ENCODE measurements at places on chromosomes 16 and 17.
A peak's percentile ranks its signal among the peaks of the same experiment; 100 is the strongest.

- no peak for DNase-seq
These were observed 28.4 kb downstream of the DNAH2 start for GRCh38 chr17:7745748-7746470.

GRCh38 chr17:68955181-68955841 is at the start of gene ABCA8:
Gene ABCA8 (minus strand): TSS chr17:68955392. CDS start chr17:68942034, 13,358 bp downstream.
- no peak for DNase-seq

DNA sequence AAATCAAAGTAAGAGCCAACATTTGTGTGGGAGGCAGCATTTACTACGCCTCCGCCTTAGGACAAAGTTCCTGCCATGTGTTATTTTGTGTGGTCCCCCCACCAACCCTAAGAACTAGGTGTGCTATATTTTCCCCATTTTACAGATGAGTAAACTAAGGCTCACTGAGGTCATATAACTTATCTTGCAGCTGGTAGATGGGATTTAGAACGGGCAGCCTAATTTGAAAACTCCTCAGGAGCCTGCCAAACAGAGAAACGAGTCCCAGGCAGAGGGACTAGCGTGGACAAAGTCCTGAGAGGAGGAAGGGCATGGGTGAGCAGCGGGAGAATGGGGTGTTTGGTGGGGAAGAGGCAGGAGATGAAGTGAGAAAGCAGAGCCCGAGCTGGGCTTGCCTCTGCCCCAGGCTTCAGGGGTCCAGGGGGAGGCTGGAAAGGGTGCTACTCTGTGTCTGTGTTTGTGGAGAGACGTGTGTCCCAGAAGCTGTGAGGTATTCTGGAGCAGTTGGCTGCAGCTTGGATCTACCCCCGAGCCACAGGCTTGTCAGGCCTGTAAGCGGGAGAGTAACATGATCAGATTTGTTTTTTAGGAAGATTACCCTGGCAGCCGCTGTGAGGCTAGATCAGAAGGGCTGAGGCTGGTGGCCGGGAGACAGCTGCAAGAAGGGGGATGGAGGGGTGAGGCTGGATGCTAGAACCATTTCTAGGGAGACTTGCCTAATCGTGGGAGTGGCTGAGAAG is 5.0 kb downstream of the MLLT6 start:
- DNase-seq: no peak

- no peak for DNase-seq
These were observed 63.6 kb upstream of the TBX2 start for GRCh38 chr17:61335845-61336655.

- no peak for DNase-seq
These were observed 16.7 kb upstream of the C16orf78 start for GRCh38 chr16:49356728-49357488.

DNA sequence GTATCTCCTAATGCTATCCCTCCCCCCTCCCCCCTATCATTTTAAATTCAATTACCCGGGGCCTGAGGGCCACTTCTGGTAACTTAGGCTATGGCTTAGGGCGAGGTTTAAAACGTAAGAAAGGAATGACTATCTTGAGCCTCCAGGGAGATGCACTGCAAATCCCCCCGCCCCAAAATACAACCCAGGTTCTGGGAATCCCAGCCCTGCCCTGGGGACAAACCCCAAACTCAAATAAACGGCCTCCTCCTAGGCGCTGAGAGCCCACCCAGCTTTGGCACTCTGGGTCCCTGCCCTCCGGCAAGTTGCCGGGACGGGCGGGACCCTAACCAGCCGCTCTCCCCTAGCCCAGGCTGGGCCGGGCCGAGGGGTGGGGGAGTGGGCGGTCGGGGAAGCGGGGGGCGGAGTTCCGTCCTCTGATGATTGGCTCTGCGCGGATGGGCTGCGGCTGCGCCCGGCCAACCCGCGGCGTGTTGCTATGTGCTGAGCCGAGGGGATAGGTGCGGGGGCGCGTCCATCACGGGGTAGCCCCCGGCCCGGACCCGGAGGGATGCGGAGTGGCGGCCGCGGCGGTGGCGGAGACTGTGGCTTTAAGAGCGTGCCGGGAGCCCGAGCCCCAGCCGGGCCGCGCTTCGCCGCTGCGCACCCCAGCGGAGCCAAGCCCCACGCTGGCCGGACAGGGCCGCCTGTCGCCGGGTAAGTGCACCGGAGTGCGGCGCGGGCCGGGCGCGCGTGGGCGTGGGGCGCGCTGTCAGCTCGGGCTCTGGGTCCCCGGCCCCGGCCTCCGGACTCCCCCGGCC is at the start of gene YPEL2:
YPEL2 (plus strand) TSS at position 527 of the 800 bp plus-strand sequence. CDS start 21,755 bp downstream, outside the sequence.
- DNase-seq: peak; percentile 91

DNA sequence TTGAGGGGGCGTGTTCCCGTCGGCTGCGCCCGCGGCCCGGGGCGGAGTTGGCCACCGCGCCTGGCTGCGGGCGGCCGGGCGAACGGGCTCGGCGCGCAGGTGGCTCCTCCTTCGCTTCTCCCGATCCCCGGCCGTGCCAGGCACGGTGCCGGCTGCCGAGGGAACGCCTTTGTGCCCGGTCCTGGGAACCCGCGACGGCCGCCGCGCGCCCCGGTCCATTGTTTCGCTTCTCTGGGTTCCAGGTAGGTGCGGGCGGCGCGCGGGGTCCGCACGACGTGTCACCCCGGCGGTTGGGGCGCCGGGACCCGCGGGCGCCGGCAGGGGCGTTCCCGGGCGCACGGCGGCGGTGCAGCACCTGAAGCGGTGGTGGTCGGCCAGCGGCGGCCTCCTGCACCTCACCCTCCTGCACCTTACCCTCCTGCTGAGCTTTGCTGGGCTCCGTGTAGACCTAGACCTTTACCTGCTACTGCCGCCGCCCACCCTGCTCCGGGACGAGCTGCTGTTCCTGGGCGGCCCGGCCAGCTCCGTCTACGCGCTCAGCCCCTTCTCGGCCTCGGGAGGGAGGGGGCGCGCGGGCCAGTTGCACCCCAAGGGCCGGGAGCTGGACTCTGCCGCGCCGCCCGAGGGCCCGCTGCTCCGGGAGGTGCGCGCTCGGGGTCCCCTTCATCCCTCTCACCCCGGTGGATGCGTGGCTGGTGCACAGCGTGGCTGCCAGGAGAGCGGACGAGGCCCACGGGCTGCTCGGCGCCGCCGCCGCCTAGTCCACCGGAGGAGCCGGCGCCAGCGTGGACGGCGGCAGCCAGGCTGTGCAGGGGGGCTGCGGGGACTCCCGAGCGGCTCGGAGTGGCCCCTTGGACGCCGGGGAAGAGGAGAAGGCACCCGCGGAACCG is 99.9 kb downstream of the EFCAB13 start:
- no peak for DNase-seq

DNA sequence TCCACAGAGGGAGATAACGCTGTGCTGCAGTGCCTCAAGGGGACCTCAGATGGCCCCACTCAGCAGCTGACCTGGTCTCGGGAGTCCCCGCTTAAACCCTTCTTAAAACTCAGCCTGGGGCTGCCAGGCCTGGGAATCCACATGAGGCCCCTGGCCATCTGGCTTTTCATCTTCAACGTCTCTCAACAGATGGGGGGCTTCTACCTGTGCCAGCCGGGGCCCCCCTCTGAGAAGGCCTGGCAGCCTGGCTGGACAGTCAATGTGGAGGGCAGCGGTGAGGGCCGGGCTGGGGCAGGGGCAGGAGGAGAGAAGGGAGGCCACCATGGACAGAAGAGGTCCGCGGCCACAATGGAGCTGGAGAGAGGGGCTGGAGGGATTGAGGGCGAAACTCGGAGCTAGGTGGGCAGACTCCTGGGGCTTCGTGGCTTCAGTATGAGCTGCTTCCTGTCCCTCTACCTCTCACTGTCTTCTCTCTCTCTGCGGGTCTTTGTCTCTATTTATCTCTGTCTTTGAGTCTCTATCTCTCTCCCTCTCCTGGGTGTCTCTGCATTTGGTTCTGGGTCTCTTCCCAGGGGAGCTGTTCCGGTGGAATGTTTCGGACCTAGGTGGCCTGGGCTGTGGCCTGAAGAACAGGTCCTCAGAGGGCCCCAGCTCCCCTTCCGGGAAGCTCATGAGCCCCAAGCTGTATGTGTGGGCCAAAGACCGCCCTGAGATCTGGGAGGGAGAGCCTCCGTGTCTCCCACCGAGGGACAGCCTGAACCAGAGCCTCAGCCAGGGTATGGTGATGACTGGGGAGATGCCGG is 769 bp downstream of the CD19 start:
- DNase-seq: no peak

- no peak for DNase-seq
These were observed 4.1 kb downstream of the ST6GALNAC2 start for GRCh38 chr17:76581515-76581914.

- DNase-seq: no peak
These were observed 259.7 kb downstream of the PRKCA start for GRCh38 chr17:66562119-66562518.

- no peak for DNase-seq
These were observed 126.1 kb upstream of the RCVRN start for GRCh38 chr17:10031127-10031526.

DNA sequence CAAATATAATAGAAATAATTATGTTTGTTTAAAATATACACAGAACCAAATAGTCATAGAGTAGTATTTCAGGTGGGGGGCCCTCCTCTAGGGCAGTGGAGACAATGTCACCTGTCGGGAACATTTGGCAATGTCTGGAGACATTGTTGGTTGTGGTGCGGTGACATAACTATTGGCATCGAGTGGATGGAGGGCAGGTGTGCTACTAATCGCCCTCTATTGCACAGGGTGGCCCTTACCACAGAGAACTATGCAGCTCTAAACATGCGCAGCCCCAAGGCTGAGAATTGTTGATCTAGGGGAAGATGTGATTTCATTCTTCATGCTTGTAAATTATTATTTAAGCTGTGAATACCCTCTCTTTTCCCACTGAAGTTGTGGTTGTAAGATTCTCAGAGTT is 594.0 kb downstream of the WWOX start:
- no peak for DNase-seq

- DNase-seq: no peak
These were observed 10.9 kb downstream of the KRT37 start for GRCh38 chr17:41413353-41413957.

DNA sequence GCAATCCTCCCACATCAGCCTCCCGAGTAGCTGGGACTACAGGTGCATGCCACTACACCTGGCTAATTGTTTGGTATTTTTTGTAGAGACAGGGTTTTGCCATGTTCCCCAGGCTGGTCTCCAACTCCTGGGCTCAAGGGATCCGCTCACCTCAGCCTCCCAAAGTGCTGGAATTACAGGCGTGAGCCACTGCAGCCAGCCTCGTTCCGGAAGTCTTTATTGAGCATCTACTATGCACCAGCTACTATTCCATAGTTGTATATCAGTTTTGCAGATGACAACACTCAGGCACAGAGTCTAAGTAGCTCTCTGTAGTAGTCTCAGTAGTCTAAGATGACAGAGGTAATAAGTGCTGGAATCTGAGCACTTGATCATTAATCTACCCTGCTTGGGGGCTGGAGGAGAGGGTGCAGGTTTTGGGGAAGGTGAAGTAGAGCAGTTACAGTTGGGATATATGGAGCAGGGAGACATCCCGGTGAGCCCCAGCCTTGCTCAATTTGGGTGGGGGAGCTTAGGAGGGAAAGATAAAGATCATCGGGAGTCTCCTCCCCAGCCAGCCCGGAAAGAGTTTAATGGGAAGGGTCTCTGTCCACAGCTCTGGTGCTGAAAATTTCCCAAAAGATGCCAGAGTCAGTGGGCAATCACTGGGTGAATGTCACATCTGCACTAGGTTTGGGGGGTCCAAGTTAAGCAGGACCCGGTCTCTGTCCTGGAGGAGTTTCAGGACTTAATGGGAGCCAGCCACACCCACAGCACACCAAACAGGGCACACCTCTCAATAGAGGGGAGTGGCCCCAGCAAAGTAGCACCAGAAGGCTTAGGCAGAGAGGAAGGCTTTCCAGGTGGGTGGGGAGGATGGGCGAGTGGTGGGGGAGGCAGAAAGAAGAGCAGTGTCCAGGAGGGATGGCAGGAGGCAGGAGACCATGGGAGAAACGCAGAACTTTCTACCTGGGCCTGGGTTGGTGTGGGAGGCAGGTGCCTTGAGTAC is 1.7 kb downstream of the OTOP3 start:
- no peak for DNase-seq

GRCh38 chr17:7794075-7794663 is 39.8 kb upstream of the KDM6B start:
- no peak for DNase-seq

- no peak for DNase-seq
These were observed 1.1 kb upstream of the MEAK7 start for GRCh38 chr16:84505249-84506187.

- no peak for DNase-seq
These were observed 7.6 kb upstream of the NLRC5 start for GRCh38 chr16:56981729-56982271.

DNA sequence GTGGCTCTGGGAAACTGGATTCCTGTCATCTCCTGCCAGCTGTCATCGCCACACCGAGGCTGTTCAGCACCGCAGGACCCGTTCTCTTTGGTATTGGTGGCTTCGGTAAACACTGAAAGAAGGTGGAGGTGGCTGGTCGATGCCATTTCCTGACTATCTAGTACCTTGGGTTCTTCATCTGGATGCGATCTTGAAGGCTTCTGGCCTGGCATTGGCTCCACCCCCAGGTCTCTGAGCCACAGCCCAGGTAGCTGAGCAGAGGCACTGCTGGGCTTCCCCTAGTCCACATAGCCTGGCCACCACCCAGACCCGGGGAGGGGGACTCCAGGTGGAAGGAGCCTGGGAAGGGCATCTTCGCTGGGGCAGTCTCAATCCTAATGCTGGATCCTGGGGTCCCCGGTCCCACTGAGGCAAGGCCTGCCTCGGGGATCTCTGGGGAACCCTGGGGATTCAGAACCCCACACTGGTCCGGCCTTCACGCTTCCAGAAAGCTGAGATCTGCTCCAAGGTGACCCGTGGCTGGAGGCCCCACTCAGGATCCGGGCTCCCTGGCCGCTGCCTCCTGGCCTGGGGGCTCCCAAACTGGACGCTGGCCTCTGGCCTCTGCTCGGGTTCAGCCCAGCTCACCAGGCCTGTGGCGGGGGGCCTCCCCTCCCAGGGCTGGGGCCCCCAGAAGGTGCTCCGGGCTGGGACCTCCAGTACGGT is 1.8 kb downstream of the C16orf54 start:
- peak; percentile 69 for DNase-seq

GRCh38 chr17:46978489-46979146 is 435 bp downstream of the RPRML start:
- no peak for DNase-seq

DNA sequence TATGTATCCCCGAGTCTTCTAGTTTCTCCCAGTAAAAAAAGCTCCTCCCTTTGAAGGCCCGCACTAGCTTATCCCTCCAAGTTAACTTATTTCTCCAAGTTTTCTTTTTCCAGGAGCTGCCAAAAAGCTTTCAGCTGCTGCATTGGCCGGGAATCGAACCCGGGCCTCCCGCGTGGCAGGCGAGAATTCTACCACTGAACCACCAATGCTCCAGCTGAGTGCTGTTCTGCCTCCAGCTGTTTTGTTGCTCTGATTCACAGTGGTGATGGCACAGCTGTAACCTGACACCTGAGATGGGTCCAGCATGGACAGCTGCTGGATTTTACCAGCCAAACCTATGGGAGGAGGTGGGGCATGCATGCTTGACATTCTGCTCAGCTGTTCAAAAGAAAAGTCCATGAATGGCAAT is 22.1 kb downstream of the VAC14 start:
- no peak for DNase-seq

- no peak for DNase-seq
These were observed 26.2 kb downstream of the YWHAE start for GRCh38 chr17:1373707-1374237.

DNA sequence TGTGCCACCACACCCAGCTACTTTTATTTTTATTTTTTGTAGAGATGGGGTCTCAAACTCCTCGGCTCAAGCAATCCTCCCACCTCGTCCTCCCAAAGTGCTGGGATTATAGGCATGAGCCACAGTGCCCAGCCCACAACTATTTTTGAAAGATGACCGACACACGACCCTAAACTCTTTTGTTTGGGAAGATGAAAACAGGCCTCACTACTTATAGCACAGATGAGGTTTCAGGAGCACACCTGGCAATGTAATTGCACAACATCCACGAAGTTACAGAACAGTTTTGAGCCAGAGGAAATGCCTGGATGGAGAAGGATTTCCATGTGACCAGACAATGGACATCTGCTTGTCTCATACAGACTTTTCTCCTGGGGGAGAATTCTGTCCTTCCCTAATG is 43.4 kb upstream of the PRSS54 start:
- DNase-seq: no peak
